ENCODE measurements at places on chromosomes 7 and 10. TPM values are rescaled to one million over a fixed set of nuclear protein-coding genes. Genes with fewer than 3 reads are reported as not detected.

GRCh38 chr10:73997461-73997786, 492 bp upstream of the VCL start:
- no peaks in the 10 kb centered on the region for H3K27me3 ChIP-seq
- peak overlapping the region; percentile 91 for H3K27ac ChIP-seq
- peaks cover 44% of the 10 kb centered on the region for H3K4me1 ChIP-seq
- DNase-seq: peak; percentile 82
- peaks cover 7% of the 10 kb centered on the region for H3K36me3 ChIP-seq
- peak overlapping the region; percentile 86 for H3K4me3 ChIP-seq

The MCM7 gene
- 409 TPM for total RNA-seq

The PAX4 gene
- total RNA-seq: not detected

The CHN2 gene
- 12.6 TPM for total RNA-seq

- no peaks in the 10 kb centered on the region for H3K36me3 ChIP-seq
- H3K4me3 ChIP-seq: no peak overlapping the region
- peaks cover 92% of the 10 kb centered on the region for H3K27me3 ChIP-seq
Observed at GRCh38 chr7:27202018-27202861, 2.3 kb upstream of the HOXA13 start.

DNA sequence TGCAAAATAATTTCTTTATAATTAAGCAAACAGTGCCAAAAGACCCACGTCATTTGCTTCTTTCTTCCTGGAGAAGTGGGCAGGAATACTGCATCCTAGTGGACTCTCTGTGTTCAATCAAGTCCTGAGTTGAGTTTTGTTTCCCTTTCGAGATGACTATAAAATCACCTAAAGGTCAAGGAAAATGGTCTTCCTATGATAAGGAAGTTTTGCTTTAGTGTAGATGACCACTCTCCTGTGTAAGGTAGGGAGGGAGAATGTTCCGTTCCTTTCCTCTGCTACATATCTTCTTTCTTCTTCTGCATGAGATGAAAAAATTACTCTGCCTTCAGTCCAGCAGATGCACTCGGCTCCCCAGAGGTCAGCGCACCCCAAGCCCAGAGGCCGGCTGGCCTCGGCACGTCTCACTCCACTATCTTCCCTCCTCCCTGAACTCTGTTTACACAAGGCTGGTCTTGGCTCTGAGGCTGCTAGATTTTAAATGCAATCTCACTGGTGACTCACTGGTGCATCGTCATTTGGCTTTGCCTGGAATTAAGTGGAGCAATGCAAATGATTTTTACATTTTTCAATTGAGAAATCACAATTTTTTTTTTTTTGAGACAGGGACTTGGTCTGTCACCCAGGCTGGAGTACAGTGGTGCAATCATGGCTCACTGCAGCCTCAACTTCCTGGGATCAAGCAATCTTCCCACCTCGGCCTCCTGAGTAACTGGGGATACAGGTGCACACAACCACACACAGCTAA, 18.6 kb upstream of the VDAC2 start:
- peaks cover 2% of the 10 kb centered on the region for H3K36me3 ChIP-seq
- no peak overlapping the region for H3K4me3 ChIP-seq
- peaks cover 6% of the 10 kb centered on the region for H3K4me1 ChIP-seq
- DNase-seq: no peak
- H3K27ac ChIP-seq: no peak overlapping the region

DNA sequence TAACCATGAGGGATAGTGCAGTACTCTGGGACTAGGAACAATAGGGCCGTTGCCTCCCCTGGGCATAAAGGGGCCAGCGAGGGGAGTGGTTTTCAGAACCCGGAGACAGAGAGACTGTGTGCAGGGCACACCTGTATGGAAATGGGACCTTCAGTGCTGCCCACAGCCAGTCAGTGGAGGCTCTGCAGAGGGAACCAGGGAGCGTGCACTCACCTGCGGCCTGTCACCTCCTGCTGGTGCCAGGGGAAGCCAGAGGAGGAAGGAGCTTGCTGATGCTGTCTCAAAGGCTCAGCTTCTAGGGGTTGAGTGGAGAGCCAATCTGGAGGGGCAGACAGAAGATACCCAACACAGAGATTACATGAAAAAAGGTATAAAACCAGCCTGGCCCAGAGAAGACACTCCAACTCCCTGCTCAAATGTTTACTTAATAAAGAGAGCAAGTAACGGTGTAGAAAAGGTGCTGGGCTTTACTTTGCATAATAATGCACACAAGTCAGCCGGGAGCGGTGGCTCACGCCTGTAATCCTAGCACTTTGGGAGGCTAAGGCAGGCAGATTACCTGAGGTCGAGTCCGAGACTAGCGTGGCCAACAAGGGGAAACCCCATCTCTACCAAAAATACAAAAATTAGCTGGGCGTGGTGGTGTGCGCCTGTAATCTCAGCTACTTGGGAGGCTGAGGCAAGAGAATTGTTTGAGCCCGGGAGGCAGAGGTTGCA, 35.5 kb upstream of the WAPL start:
- peaks cover 4% of the 10 kb centered on the region for H3K27me3 ChIP-seq
- H3K4me3 ChIP-seq: no peak overlapping the region
- peaks cover 9% of the 10 kb centered on the region for H3K4me1 ChIP-seq
- no peaks in the 10 kb centered on the region for H3K36me3 ChIP-seq
- DNase-seq: no peak

DNA sequence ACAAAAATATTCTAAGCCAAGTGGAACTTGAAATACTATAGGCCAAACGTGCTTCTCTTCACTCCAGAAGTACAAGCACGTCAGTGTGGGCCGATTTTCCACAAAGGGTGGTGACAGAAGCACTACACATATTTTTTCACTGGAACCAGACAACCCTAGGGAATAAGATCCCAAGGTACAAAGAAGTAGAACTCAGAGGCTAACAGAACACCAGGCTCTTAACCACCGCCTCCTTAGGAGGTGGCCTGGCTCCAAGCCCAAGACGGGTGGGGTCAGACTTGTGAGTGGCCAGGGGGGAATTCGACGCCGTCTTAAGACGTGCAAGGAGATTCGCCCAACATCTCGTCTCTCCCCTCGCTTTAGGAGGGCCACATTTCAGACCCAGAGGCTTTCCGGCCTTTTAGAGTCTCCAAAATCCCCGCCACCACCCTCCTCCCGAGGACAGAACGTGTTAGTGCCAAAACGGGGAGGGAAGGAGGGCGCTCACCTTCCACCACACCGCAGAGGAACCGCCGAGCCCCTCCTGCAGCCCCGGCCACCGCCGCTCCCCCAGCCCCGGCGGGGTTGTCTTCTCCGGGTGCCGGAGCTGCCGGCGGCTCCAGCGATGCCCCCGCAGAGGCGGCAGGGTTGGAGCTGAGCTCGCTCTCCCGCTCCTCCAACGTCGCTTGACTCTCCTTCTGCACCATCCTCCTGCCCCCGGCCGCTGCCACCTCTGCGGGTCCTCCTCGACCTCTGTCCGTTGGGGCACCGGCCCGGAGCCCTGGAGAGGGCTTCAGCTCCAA, 716 bp downstream of the OGA start:
- H3K27me3 ChIP-seq: no peaks in the 10 kb centered on the region
- H3K27ac ChIP-seq: peak overlapping the region; percentile 97
- H3K4me1 ChIP-seq: peaks cover 48% of the 10 kb centered on the region
- peaks cover 30% of the 10 kb centered on the region for H3K36me3 ChIP-seq
- H3K4me3 ChIP-seq: peak overlapping the region; percentile 90

- H3K36me3 ChIP-seq: no peaks in the 10 kb centered on the region
- H3K4me3 ChIP-seq: no peak overlapping the region
- H3K27ac ChIP-seq: no peak overlapping the region
Observed at GRCh38 chr7:31815796-31816195, 128.8 kb downstream of the PPP1R17 start.

The EN2 gene
- not detected for total RNA-seq
